Thymus (tissue), 14 donors: ENCODE measurements at places on chromosomes 7 and 10.

GRCh38 chr10:131920693-131921092 is 19.9 kb downstream of the PPP2R2D start:
- DNase-seq: no peak

DNA sequence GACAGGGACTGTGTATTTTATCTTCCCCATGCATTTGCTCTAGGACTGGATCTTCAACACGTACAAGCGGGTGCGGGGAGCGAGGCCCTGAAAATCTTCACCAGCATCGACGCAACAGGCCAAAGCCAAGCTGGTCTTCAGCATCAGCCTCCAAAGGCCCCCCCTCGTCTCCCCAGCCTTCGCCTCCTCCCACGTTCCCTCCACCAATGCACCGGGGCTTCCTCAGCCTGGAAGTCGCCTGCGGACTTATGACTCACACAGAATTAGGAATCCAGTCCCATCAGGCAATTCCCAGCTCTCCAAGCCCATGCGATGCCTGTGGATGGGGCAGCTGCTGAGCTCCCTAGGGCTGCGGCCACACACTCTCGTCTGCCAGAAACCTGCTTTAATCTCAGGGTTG is 36.3 kb upstream of the RNF32 start:
- DNase-seq: no peak

DNA sequence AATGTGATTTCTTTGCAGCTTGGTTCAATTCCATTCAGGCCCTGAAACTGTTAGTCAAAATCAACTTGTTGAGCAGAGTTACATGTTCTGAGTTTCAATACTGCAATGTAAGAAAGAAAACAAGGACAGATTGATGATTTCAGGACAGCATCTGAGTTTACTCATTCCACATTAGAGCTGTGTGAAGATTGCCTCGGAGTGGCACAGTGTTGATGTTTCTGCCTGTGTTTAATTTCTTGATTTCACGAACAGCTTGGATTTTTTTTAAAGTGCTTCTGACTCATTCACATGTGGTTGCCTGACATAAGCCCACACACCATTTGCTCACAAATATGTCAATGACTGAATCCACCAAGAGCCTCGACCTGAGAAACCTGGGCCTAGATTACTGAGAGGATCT is 101.2 kb upstream of the PARD3 start:
- DNase-seq: no peak

GRCh38 chr7:148014541-148014940 is 576.0 kb upstream of the C7orf33 start:
- no peak for DNase-seq

DNA sequence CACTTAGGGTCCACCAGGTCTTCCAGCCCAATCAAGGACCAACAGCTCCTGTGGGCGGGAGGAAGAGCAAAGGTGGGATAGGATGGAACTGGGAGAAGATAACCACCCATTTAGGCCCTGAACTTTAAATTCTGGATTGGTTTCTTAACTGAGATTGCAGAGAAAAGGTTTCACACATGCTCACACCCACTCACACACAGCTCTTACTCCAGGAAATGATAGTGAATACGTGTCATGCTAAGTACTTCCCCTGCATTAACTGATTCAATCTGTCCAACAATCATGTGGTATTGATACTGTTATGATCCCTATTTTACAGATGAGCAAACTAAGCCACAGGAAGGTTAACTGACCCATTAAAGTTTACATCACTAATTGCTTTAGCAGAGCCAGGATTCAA is 4.6 kb upstream of the CYP3A4 start:
- DNase-seq: no peak

- no peak for DNase-seq
These were observed 697.6 kb downstream of the PHTF2 start for GRCh38 chr7:78496096-78496630.

DNA sequence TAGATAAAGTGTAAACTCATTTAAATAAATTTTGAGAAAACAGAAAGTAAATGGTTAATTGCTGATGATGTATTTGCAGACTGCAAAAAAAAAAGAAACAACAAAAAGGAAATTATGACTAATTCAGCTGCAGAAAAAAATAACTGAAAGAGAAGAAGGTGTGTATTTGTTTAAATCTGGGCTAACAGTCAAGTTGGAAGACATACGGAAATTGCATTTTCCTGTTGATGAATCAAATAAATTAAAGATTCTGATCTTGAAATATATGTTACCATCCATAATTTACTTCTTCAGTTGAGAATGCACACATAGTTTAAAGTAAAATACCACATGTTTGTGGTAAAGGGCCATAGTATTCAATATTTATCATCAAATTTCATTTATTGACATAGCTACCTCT is 19.3 kb upstream of the ING3 start:
- no peak for DNase-seq

- DNase-seq: no peak
These were observed 95.1 kb upstream of the PFKP start for GRCh38 chr10:2972216-2972615.

DNA sequence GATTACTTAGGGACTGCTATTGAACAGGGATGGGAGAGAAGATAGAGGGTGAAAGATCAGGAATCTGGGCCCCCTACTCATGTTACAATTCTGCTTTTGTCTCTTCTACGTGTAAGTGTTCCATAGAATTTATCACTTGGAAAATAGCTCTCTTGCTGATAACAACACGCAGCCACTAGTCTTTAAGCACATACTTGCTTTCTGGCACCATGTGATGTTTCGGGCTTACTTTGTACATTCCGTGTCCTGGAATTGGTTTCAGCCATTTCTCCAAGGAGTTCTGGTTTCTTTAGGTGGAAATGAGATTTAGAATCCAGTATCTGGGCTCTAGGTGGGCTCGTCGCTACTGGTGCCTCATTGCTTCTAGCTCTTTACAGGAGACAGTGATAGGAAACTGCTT is 59.7 kb downstream of the TFAM start:
- DNase-seq: no peak

DNA sequence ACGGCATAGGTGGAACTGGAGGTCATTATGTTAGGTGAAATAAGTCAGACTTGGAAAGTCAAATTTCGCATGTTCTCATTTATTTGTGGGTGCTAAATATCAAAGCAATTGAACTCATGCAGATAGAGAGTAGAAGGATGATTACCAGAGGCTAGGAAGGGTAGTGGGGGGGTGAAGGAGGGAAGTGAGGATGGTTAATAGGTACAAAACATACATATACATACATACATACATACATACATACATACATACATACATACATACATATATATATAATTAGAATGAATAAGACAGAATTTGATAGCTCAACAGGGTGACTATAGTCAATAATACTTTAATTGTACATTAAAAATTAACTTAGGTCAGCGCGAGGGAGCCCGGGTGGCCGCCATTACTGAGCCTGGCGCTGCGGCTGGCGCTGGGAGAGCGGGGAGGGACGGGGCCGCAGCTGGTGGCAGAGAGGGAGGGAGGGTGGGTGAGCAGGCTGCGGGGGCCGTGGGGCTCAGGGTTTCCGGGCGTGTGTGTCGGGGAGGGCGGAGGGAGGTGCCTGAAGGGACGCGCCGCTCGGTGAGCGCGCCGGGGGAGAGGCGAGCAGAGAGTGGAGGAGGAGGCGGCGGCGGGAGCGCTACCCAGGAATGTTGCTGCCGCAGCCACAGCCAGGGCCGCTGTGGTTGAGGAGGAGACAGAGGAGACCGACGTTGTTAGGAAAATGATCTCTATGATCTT is 85.8 kb upstream of the EGFR start:
- no peak for DNase-seq

DNA sequence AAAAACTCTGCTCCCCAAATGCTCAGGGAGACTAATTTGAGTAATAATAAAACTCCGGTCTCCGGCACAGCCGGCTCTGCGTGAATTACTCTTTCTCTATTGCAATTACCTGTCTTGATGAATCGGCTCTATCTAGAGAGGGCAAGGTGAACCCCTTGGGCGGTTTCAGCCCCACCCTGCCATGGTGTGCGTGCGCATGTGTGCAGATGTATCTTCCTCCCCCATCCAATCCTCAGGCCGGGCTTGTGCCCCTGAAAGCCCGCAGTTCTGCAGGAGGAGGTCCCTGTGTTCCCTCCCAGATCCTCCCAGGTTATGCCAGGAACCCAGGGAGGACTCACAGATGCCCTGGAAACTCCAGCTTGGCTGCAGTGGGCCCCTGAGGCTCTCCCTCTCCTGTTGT is 48.3 kb upstream of the MYL10 start:
- no peak for DNase-seq

DNA sequence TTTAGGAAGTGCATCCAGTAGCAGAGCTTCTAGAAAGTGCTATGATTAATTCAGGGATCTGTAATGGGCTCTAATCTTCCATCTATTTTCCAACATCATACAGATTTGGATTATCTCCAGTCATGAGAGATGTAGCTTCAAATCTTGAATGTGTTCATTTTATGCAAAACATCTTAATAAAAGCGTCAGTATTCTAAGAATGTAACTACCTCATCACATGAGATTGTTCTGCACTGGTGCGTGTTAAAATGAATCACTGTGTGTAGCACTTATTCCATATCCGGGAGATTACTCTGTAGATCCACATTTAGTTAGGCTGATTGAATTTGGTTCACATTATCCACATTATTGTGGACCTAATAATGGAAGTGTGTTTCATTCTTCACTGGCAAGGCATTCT is 344.9 kb upstream of the CHRM2 start:
- no peak for DNase-seq

- no peak for DNase-seq
These were observed 551.7 kb downstream of the HTR7 start for GRCh38 chr10:90306187-90306586.

- DNase-seq: no peak
These were observed 20.9 kb upstream of the ZNF12 start for GRCh38 chr7:6727663-6728062.

- DNase-seq: no peak
These were observed 196.2 kb downstream of the KLF6 start for GRCh38 chr10:3588816-3589215.

GRCh38 chr7:108455998-108456677 is at the start of gene NRCAM:
TSS of gene NRCAM (minus strand) at chr7:108456436. CDS start at chr7:108240064, 216,372 bp downstream.
- DNase-seq: peak; percentile 21

GRCh38 chr10:44388641-44389040 is 3.7 kb upstream of the CXCL12 start:
- no peak for DNase-seq

DNA sequence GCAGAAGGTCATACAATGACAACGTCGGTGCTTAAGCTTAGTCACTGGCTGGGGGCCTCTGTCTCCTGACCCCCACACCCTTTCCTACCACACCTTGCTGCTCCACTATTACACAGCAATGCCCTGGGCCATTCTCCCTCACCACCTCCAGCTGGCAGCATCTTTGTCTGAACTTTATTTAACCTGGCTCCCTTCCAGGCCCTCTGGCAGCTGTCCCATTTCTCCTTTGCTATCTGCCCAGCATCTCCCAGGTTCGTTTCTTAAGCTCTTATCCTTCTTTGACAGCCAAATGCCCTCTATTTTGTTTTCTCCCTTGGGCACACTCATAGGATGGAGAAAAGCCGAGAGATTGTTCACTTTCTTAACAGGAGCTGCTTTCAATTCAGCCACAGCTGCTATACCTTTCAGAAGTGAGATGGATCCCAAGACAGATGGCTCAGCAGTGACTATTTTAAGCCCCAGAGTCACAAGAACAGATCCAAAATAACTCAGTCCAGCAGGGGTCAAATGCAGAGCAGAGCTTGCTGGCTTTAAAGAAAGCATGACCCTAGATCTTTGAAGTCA is 1277.1 kb upstream of the AUTS2 start:
- DNase-seq: no peak

DNA sequence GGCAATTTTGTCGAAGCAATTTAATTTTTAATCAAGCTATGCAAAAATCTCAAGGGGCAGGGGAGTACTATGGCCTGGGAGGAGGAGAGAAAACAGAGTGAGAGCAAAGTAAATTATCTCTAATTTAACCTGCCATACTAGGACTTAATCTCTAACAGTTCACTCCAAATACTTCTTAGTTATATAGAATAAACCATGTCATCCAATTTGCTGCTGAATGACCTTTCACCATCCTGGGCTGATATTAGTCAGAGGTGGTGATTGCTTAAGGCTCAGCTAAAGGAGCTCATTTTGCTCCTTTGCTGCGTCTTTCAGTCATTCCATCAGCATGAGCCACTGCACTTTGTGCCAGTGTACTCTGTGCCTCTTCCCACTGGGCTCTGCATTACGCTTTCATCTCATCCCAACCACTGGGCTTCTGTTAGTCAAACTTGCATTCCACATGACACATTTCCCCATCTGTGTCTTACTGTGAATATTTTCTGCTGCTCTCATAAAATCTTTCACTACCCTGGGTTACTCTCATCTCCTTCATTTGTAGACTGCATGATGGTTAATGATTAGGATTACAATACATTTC is 84.3 kb downstream of the CD36 start:
- DNase-seq: no peak

GRCh38 chr10:120392671-120393079 is 64.4 kb upstream of the PLPP4 start:
- no peak for DNase-seq

DNA sequence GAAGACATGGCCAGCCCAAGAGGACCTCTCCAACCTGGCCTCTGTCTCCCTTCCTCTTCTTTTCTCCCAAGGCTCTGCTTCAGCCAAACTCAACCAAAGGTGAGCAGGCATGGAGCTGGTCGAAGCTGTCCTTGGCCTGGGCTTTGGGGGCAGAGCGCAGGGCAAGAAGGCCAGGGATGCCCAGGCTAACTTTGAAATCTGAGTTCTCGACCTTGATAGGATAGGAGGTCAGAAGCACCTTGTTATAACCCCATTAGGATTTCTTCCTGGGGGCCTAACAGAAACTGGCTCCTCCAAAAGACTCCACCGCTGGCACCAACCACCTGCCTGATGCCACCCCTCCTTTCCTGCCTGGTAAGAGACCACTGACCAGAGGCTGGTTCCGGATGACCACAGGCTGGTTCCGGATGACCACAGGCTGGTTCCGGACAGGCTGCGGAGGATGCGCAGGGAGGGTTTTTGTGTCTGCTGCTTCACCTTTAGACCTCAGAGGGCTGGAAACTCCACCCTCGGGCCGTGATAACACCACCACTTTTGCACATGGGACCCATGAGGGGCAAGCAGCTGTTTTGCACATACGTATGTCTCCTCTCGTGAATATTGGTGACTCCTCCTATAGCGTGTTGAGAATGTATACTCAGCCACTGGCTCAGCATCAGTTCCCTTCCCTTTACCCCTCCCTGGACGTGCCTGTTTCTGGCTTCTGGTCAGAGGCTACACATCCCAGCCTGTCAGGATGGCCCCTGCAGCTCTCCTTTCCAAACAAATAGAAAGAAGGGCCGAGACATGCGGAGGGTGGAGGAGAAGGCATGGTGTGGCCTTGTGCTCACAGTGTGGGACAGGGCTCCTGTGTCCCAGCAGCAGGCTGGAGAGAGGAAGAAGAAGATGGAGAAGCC is 140.1 kb downstream of the DNAJB6 start:
- DNase-seq: no peak

GRCh38 chr10:2212244-2212834 is 475.0 kb upstream of the ADARB2 start:
- no peak for DNase-seq
